ENCODE measurements at places on chromosomes 6 and 20.
A peak's percentile ranks its signal among the peaks of the same experiment; 100 is the strongest.

DNA sequence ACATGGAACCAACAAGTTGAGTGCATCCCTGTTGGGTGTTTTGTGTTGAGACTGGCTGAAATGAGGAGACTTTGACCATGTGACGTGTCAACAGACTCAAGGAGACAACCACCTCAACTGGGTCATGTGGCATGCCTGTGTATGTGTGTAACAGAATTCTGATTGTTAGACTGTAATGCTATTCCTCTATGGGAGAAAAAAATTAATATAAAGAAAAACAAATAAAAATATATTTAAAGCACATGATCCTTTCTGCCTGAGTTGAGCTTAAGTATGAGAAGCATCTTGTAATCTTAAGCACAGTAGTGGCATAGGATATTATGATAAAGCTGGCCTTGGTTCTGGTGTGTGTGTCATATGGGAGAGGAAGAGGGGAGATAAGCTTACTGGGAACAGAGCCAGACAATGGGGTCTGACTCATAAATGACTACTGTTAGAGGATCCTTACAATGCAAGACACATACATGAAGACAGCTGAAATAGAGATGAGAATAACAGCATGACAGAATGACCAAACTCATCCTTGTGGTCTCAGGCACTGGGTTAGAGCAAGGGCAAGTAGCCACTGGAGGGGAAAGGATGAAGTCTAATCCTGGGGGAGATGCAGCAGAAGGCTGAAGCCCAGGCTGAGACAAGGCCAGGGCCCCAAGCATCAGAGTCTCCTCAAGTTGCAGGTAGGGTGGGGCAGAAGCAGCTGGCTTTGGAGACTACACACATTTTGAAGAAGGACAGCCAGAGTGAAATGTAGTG, 9.2 kb downstream of the TP53INP2 start:
- no peak for DNase-seq

DNA sequence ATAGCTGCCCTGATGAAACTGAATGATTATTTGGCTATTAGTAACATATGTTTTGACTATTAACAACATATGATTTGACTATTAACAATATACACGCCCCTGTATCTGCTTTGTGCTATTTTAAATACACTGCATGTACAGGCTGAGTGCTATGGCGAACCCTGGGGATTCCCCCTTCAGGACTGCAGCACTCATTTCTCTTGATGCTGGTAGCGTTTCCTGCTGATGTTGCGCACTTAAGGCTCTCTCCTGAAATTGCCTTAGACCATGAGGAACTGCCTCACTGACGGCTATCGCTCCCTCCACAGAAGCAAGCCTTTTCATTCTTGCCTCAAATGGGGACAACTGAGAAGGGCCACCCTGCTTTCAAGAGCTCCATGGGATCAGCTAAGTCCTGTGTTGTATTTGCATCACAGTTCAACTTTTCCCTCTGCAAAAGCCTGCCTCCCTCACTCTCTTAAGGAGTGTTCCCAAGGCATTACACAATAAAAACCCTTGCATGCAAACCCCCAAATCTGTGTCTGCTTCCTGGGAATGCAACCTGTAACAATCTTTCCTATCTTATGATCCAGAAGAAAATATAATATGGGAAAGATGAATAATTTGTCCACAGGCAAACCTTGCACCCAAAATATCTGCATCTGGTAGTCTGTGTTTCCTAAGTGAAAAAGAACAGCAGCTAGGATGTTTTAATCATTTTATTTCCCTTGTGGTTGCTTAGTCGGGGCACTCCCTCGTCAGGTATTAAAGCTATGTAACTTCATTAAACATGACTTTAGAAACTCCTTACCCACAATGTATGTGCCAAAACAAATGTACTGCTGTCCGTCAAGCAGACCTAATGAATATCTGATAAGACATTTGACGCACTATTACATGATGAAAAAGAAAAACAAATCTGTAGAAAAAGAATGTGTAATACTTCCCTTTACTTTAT, 456.4 kb downstream of the COL12A1 start:
- DNase-seq, result no peak

DNA sequence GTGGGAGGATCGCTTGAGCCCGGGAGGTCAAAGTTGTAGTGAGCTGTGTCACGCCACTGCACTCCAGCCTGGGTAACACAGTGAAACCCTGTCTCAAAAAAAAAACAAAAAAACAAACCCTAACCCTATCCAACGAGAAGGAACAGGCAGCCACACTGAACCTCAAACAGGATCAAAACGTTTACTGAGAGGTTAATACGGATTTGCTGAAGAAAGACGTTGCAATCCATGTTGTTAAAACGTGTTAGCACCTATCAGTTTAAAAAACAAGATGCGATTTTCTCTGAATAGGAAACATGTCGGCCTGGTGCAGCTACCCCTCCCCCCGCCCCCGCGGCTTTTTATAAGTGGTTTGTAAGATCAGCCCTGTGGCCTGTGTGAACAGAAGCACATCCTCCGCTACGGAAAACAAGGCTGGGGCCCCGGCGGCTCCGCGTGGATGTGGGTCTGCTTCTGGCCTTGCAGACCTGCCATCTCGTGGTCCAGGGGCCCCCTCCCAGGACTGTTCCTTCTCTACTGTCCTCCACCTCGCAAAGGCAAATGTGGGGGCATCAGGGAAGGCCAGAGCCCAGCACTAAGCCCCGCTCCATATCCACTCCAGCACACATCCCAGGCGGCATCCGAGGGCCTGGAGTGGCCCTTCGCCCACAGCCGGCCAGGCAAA, 11.4 kb downstream of the SLC2A4RG start:
- peak; percentile 42 for DNase-seq

GRCh38 chr20:56690531-56691175, 61.5 kb downstream of the TFAP2C start:
- no peak for DNase-seq

DNA sequence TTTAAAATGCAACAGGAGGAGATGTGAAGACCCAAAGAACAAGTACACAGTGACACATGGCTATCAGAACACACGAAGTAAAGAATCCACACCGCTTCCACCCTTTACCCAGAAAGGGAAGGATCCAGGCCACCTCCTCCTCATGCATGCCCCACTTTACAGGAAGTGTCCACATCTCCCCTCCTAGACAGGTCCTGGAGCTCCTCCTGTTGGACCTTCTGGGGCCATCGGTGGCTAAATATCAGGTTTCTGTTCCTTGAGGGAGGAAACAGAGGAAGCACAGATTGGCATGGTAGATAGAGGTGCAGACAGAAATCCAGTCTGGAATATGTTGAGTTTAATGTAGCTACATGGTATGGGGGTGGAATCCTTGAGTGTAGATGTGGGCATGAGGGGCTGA, 10.9 kb downstream of the NINL start:
- DNase-seq, result no peak

- DNase-seq, result peak; percentile 65
Observed at GRCh38 chr6:33620856-33621710, at the start of gene ITPR3. Gene ITPR3, plus strand, starts transcription at chr6:33621322. Its CDS starts 281 bp downstream, at chr6:33621603.

- no peak for DNase-seq
Observed at GRCh38 chr6:94894300-94894699, 683.0 kb upstream of the MANEA start.

- no peak for DNase-seq
Observed at GRCh38 chr20:22744341-22745193, 160.2 kb upstream of the FOXA2 start.

GRCh38 chr6:87789198-87789899, 87.3 kb upstream of the AKIRIN2 start:
- no peak for DNase-seq

DNA sequence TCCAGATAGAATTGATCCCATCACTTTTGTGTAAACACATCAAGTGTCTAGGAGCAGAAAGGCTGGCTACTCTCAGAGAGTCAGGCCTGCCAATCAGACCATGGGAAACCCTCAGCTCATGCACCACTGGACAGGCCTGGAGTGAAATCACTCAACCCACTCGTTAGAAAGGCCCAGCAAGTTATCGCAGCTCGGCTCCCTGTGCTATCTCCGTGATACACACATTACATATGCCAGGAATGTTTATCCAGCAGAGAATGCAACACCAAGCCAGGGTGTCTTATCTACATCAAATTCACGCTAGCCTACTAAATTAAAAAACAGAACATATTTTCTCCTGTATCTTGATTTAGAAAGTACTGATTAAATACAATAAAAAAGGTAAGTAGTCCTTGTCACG, 232.4 kb upstream of the FOXQ1 start:
- no peak for DNase-seq

DNA sequence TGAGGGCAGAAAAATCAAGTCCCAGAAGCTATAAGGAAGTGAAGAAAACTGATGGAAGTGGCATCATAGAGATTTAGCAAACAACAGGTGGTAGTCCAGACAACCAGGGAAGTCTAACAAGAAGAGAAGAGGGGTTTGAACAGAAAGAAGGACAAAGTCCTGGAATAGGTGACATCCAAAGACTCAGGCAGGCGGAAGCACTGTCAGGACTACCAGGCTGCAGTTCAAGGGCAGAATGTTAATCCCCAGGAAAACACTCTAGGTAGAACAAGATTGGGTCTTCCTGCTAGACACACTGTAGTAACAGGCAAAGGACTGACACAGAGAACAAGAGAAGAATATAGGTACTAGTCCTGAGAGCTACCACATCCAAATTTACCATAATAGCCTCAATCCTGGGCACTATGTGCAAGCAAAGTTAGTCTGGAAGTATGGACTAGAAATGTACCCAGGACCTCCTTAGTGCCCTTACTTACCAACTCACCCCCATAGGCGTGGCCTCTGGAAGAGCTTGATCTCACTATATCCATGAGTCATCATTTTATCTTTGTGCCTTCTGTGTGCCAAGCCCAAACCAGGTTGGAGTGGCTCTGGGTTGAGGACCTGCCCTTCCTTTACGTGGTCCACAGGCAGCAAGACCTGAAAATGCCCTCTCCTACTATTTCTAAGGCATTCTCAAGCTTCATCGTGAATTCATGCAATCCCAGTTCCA, 2.2 kb upstream of the EPB41L2 start:
- DNase-seq, result no peak

DNA sequence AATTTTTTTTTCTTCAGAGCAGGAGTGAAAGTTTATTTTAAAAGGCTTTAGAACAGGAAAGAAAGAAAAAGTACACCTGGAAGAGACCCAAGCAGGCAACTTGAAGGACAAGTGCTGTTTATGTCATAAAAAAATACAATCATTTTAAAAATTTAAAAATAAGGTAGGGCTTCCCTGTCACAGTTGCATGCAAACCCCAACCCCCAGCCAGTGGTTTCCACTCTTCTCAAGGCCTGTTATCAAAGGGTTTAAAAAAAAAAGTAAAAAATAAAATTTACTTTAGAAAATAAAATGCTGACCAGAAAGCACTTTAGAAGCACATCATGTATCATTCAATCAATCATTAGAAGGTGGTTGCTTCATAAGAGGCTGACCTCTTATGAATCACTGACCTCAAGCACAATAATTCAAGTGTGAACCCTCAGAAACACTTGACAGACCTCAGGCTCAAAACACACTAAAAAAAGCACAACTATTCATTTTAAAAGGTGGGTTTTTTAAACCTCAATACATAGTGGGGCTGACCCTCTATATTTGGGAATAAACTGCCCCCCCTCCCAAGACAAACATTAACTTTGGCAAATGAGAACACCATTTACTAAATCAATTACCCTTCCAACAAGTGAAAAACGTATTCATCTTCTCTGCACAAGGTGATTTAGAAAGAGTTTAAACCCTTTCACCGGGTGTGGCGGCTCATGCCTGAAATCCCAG, 15.6 kb downstream of the ILRUN start:
- no peak for DNase-seq

DNA sequence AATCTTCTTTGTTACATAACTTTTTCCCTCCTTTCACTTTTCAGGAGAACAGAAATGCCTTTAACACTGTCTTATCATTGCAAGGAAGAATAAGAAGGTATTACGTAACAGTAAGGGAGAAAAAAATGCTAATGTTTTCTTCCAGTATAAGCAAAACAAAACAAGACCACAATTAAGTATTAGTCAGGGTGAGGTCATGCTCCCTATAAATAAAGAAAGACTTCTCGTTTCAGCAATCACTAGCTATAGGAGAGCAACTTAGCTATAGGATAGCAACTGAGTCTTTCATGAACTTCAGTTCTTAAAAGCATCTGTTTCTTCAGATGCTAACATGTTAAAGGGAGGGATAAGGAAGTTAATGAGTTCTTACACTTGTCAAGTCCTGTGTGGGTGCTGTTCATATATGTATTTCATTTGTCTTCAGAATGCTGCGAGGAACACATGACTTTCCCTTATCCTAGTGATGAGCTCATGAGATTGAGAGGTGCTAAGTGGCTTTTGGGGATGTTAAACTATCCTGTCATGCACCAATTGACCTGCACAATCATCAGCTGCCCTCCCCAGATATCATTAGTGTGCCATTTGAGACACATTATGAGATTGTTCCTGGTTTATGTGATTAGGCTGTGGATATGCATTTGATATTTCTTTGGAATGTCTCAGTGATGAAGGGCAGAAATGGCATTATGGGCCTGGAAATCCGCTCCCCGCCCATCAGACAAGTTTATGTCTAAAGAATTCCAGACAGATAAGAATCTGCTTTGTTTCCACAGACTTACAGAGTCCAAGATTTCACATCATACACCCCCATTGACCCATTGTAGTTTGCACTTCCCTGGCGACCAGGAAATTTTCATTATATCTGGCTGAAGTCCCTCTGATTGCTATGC, 37.5 kb downstream of the LAMA4 start:
- no peak for DNase-seq

DNA sequence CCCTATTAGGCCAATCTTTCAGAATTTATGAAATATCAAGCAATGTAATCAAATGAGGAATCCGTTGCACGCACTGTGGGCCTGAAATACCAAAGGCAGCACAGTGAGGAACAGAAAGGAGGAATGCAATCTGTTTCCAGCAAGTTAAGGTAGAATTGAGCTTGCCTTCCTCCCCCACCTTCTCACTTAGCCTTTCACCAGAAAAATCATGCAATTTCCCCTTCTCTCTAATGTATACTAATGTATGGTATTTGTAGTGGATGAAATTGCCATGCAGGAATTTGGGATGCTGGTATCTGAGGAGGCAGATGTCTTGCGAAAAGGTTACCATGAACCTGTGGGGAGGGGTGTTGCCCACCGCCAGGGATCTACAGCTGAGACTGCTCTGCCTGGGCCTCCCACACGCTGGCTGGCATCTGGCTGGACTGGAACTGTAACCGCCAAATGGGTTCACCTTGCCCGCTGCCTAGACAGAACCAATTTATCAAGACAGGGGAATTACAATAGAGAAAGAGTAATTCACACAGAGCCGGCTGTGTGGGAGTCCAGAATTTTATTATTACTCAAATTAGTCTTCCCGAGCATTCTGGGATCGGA, 222.4 kb upstream of the MYLIP start:
- no peak for DNase-seq

DNA sequence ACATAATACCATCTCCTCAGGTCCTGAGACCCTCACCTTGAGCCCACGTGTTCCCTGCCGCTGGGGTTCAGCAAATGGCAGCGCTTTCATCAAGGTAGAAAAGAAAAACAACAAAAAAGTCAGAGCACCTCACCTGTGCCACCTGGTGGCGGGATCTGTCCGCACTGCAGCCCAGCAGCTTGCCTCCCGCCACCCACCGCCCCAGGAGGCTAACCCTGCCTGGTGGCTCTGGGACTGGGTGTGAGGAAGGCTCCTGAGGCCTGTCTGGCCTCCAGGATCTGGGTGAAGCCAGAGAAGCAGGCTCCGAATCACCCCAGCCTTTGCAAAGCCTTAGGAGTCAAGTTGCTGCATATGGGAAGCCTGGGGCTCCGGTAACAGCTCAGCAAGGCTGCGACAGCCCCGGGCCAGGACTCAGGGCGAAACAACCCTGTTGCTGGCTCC, 270.8 kb downstream of the BMP7 start:
- peak; percentile 9 for DNase-seq

GRCh38 chr6:17178326-17178725, 76.5 kb downstream of the STMND1 start:
- DNase-seq, result no peak

- DNase-seq, result no peak
Observed at GRCh38 chr20:13857304-13857703, 72.5 kb downstream of the NDUFAF5 start.
